ENCODE measurements at places on chromosomes 1 and 21. TPM values are rescaled to one million over a fixed set of nuclear protein-coding genes. Genes with fewer than 3 reads are reported as not detected.

DNA sequence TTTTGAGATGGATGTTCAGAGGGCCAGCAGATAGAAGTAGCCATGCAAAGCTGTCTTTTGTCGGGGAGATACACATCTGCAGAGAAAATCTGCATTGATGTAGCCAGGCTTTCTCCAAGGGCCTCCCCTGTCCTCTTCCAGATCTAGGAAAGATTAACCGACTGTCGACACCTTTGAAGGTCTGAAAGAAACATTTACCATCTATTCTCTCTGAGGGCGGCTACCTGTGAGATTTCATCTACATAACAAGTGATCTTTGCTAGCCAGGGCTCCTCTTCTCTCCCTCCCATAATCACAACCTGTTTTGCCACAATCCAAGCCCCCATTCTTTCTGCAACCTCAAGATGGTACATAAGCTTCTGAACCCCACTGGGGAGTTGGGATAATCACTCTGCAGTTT, 193.6 kb downstream of the RGS7 start:
- DNase-seq = no peak

DNA sequence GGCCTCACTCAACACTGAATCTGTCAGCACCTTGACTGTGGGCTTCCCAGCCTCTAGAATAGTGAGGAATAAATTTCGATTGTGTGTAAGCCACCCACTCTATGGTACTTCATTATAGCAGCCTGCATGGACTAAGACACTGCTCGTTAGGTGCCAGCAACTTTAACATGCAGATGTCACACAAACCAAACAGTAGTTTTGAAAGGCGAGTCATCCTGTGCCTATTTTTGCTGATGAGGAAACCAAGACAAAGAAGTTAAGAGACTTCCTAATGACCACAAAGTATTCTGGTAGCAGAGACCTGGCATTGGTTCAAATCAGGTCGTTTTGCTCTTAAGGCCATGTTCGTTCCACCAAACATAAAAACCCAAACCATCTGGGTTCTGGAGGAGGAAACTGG, 42.9 kb downstream of the BATF3 start:
- no peak for DNase-seq

DNA sequence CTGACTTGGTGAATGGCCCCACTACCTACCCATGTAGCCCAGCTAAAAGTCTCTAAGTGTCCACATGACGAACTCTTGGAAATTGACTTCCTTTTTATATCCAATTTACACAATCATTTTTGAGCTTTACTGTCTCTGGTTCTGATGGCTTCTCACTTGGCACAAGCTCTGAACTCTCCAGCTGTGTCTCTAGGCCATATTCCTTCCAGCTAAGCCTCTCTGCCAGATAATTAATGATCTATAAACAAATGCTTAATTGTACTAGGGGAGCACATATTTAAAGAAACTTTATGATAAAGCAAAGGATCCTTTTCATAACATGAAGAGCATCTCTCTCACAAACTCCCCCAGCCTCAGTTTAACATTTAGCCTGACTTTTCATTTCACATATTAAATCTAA, 16.3 kb upstream of the BEND5 start:
- DNase-seq = no peak

DNA sequence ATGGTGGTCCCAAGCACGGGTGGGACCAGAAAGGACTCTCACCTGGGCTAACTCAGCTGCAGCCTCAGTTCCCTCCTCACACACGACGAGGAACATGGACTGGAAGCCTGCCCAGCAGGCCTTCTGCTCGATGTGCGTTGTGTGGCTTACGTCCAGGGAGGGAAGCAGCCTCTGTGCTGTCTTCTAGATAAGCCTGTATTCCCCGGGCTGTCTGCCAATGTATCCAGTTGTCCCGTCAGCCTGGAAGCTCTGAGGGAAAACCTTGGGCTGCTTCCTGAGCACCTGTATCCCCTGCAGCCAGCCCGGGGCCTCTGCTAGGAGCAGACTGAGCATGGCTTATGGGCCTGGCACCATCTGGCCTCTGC, 10.5 kb downstream of the PCSK9 start:
- no peak for DNase-seq

AQP10 gene
- total RNA-seq = not detected

KCNE2 gene
- total RNA-seq = not detected
